ENCODE measurements at places on chromosomes 7 and 10.

DNA sequence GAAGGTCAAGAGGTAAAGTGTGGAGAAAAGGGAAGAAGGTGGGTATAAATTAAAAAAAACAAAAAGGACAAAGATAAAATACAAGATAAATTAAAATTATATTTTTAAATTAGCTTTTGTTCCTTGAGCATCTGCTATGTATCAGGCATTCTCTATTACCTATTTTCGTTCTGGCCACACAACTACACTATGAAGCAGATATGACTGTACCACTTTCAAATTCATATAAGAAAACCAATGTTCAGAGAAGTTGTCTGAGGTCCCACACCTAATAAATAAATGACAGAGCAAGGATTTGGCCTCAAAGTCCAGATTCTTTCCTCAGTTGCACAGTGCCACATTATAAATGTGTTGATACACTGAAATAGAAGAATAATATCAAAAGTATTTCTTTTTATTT lies 103.8 kb upstream of the PCDH15 start:
- DNase-seq, result no peak

DNA sequence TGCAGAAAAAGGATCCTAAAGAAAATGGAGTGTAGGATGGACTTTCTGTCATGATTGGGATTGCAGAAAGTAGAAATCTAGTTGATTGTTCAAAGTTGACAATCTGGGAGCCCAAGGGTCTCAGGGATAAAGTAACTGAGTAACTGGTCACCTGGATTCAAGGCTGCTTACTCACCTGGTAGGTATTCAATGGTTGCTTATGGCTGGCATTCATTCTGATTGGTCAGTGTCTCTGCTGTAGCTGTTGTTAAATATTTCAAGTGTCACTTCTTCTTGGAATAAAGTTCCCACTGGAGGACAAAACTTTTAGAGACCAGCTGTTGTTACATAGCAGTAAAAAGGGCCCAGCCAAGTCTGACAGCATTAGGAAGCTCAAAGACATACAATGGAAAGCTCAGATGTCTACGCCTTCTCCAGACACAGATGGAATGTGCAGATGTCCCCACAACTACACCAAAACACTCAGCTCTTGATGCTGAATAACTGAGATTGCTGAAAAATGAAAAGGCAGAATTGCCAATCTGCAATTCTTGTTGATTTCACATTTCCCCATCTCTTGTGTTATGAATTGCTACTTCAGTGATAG lies 106.9 kb downstream of the ZNF467 start:
- no peak for DNase-seq

DNA sequence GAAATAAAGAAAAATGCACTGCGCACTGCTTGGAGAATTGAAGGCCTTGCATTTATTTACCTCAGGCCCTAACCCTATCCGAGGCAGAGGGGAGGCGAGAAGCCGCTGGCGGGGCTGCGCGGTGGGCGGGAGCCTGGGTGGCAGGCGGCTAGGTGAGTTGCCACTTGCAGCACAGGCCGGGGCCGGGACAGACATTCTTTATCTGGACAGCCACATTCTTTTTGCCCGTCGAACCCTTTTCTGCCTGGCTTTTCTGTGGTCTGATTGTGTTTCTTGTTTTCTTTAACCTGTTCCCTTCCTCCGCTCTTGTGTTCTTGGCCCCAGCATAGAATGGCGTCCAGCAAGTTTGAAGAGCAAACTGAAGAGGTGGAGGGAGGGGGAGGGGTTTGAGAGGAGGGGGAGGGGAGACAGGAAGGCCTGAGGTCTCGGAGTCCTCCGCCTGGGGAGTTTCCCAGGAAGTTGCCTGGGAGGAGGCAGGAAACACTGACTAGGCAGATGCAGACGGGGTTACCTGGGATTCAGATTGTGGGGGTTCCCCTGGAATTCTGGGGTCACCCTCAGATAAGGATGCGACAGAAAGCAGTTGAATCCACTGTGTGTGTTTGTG lies 5.1 kb downstream of the SHH start:
- DNase-seq, result no peak

DNA sequence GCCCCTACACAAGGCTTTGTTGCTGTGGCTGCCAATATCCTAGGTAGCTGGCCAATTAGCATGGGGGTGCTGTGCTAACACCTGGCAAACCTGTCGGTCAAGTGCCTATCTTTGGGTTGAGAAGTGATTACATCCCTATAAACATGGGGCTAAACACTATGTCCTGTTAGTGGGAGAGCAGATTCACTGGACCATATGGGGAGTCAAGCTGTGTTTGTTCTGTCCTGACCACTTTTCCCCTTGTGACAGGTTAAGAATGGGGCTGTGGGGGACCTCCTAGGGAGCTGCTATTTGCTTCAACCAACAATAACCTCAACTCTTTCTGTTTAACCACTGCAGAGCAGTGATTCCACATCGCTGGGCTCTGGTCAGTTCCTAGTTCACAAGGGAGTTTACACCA lies 151.5 kb upstream of the AOAH start:
- no peak for DNase-seq

DNA sequence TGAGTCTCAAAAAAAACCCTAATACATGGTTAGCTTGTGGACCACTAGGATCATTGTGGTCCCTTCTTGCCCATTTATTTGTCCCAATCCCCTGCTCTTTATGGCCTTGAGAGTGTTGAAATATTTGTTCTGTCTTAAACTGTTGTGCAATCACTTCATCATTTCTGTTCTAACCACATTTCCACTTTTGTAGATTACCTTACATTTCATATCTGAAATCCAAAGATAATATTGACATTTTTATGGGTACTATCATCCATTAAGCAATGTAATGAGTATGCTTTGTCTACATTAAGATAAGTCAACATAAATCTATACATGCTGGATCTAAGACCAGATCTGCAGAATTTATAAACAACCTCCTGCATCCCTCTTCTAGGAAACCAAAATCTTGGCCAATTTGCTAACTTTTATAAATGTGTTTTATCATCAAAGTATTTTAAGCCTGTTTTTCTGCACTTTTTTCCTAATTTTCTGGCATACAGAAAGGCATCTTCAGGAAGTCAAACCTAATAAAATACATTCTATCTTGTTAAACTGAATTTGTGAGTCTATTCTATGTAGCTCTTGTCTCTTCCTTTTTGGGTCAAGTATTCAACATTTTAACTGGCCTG lies 359.4 kb upstream of the CELF2 start:
- no peak for DNase-seq

GRCh38 chr10:16832351-16833080 lies 15.3 kb upstream of the RSU1 start:
- no peak for DNase-seq

GRCh38 chr10:2984682-2985081 lies 82.7 kb upstream of the PFKP start:
- DNase-seq, result no peak

GRCh38 chr7:22193450-22193983 lies 163.4 kb downstream of the RAPGEF5 start:
- DNase-seq, result no peak

DNA sequence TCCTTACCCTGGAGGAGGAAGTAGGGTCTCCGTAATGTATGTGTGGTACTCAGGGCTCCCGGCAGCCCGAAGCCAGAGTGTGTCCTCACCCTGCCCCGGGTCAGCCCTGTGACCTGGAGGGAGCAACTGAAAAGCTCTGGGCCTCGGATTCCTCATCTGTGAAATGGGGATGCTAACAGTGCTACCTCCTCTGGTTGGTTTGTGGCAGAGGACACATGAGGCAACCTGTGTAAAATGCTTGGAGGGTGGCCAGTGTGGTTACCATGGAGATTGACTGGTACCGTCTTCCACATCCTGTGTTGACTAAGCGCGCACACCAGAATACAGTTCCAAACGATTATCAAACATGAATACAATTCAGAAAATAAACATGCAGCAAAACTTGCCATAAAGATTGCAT lies 163.8 kb upstream of the KLF6 start:
- DNase-seq, result no peak

DNA sequence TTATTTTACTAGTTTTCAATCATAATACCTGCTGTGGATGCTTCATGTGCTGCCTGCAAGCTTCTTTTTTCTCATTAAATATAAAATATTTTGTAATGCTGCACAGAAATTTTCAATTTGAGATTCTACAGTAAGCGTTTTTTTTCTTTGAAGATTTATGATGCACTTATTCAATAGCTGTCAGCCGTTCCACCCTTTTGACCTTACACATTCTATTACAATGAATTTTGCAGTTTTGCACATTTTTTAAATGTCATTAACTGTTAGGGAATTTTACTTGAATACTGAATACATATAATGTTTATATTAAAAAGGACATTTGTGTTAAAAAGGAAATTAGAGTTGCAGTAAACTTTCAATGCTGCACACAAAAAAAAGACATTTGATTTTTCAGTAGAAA lies 103.0 kb downstream of the PTEN start:
- no peak for DNase-seq

DNA sequence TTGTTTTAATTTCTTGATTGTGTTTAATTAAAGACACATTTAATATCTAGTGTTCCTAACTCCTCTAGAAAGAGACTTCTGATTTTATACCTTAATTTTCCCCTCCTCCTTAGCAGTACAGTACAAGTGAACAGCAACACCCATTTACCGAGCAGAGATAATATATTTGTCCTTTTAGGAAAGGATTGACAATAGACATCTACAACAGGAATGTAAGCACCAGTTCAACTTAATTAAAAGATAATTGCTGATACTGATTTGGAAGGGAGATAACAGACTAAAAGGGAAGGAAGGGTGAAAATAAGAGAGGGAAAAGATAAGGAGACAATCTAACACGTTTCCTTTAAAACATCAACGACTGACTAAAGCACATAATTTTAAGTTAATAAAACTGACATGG lies 119.3 kb downstream of the SRPK2 start:
- no peak for DNase-seq

- DNase-seq, result no peak
These were observed 505.9 kb downstream of the TCERG1L start for GRCh38 chr10:130805635-130806030.

DNA sequence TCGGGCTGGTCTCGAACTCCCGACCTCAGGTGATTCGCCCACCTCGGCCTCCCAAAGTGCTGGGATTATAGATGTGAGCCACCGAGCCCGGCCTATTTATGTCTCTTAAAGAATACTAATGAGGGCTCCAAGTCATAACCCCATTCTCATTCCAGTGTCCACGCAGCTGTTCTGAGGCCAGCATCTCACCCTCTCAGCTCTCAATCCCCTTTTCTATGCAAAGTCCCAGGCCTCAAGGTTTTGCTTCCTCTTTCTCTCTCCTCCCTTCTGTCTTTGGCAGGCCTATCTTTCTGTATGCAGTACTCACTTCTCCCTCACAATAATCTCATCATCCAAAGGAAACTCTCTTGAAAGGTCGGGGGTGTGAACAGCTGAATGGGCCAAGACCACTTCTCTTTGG lies 28.0 kb upstream of the VSIR start:
- DNase-seq, result no peak

- DNase-seq, result no peak
These were observed 56.1 kb downstream of the MGMT start for GRCh38 chr10:129523031-129523722.

DNA sequence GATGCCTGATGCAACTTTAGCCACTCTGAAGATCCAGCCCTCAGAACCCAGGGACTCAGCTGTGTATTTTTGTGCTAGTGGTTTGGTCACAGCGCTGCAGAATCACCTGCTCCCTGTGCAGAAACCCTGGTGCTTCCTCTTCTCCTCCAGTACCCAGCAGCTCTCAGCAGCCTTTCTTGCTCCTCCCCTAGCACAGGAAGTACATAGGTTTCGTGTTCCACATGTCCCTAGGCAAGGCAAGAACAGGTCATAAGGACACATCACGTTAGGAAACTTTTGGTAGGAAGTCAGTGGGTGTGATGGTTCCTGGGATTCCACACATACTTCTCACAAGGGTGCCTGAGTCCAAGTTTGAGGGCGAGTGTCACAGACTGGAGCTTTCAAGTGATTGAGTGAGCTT lies 167.9 kb upstream of the PRSS1 start:
- DNase-seq, result peak; percentile 90

DNA sequence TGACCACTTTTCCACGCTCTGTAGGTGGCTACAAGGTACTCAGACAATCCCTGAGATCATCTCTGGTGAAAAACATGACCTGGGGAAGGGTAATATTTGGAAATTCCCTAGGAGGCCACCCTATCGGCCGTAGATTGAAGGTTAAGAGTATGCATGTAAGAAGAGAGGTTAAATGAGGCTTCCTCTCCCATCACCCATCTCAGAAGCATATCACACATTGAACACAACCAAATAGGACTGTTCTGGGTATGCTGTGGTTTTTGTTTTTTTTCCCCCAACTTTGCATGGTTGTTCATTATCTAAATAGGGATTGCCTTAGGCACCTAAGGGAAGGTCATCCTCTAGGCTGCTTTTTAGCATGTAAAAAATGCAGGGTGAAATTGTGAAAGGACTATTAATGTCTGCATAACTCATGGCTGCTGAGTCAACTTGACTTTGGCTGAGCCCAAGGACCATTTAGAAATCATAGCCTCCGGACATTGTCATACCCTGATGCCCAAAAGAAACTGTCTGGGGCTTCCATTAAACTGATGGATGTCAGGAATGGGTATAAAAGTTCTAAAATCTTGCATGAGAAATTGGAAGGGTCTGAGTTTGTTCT lies 24.7 kb upstream of the ST8SIA6 start:
- DNase-seq, result no peak

- no peak for DNase-seq
These were observed 15.9 kb downstream of the ZNF3 start for GRCh38 chr7:100065452-100066186.
